Liver (tissue), 10 donors: ENCODE measurements at places on chromosomes 5 and 9.

DNA sequence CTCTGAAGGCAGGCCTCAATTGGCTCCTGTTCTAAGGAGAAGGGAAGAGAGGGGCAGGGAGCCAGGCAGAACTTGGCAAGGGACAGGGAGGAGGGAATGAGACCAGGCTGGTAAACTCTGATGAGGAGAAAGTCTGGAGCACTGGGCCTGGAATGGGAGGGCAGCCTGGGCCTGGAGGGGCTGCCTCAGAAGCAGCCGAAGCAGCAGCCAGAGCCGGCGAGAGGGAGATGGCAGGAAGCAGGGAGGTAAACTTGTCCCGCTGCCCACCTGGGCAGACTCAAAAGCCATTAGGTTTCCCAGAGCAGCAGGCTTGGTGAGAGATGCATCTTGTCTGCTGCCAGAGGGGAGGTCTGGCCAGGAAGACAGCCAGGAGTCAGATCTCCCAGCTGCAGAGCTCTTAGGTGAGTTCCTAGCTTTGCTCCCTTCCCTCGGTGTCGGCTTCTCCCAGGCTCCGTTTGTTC, 37.0 kb upstream of the CRB2 start:
- no peaks in the 10 kb centered on the region for H3K27me3 ChIP-seq
- no peak overlapping the region for H3K27ac ChIP-seq
- DNase-seq, result no peak
- no peaks in the 10 kb centered on the region for H3K36me3 ChIP-seq
- no peaks in the 10 kb centered on the region for H3K4me1 ChIP-seq
- H3K4me3 ChIP-seq, result no peak overlapping the region

- no peak for DNase-seq
- H3K27ac ChIP-seq, result no peak overlapping the region
- H3K36me3 ChIP-seq, result no peaks in the 10 kb centered on the region
- no peak overlapping the region for H3K4me3 ChIP-seq
Measured at GRCh38 chr5:65062469-65063083, 293.8 kb downstream of the CWC27 start.

DNA sequence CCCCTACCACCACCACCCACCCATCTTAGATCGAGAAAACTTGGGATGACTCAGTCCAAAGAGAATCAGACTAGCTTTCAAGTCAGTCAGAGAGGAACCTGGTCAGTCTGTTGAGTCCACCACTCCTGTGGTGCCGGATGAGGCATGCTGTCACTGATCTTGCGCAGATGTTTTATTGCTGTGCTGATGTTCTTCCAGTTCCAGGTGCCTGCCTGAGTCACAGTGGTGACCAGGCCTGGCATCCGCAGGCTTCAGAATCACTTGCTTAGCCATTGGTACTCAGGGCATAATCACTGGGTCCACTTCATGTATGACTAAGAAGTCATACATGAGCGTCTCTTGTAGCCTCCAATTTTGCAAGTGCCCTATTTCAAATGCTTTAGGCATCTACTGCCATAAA, 114.1 kb downstream of the MUSK start:
- H3K4me1 ChIP-seq, result no peaks in the 10 kb centered on the region
- DNase-seq, result no peak
- no peak overlapping the region for H3K27ac ChIP-seq
- H3K36me3 ChIP-seq, result no peaks in the 10 kb centered on the region

GRCh38 chr5:54455413-54456157, at the start of gene HSPB3:
TSS of gene HSPB3 (plus strand) at chr5:54455699. CDS start at chr5:54455790, 91 bp downstream.
- no peaks in the 10 kb centered on the region for H3K4me1 ChIP-seq
- no peaks in the 10 kb centered on the region for H3K27me3 ChIP-seq
- H3K4me3 ChIP-seq, result no peak within 1 kb of the TSS
- no peak within 1 kb of the TSS for H3K27ac ChIP-seq
- no peaks in the 10 kb centered on the region for H3K36me3 ChIP-seq

GRCh38 chr9:137083394-137084004, 3.3 kb upstream of the MAN1B1 start:
- no peak overlapping the region for H3K27ac ChIP-seq
- H3K4me3 ChIP-seq, result no peak overlapping the region
